Trophoblast cell (in vitro differentiated cells and primary cell): ENCODE measurements at places on chromosomes 7 and 10.

- no peak for DNase-seq
Measured at GRCh38 chr10:114526126-114526503, 121.8 kb upstream of the AFAP1L2 start.

DNA sequence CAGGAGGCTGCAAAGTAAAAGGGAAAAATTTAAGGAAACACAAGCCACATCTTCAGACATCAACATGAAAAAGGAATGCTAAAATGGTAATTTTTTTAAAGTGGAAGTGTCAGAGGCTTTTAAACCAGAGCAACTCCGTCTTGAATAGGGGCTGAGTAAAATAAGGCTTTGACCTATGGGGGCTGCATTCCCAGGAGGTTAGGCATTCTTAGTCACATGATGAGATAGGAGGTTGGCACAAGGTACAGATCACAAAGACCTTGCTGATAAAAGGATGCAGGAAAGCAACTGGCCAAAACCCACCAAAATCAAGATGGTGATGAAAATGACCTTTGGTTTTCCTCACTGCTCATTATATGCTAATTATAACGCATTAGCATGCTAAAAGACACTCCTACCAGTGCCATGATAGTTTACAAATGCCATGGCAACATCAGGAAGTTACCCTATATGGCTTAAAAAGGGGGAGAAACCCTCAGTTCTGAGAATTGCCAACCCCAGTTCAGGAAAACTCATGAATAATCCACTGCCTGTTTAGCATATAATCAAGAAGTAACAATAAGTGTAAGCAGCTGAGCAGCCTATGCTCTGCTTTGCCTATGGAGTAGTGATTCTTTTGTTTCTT, 128.3 kb downstream of the SKAP2 start:
- DNase-seq = no peak

DNA sequence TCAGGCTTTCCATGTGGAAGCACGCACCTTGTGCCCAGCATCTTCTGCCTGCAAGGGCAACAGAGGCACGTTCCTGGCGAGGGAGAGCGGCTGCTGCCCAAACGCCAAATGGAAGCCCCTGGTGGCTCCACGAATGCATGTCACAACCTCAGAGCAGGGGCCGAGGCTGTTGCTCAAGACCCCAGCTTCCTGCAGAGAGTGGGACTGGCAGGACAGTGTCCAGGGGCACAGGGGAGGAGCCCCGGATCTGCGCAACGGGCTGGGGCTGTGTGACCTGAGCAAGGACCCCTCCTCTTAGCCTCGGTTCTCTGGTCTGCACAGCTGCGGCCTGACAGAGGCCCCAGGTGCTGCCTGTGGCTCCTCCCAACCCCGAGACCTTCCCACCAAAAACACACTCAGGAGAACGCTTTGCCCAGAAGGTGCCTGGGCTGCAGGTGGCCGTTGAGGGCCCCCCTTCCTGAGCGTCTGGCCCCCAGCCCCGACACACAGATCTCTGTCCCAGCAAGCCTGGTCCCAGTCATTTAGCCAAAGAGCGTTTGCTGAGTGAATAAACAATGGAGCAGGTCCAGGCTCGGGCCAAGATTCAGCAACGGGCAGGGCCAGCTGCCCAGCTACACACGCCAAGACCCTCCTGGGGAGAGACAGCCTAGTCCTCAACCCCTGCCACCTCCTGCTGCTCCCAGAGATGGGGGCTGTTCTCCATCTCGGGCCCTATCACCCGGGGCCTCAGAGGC, 1.2 kb downstream of the MICALL2 start:
- DNase-seq = no peak

GRCh38 chr7:55070854-55071253, 52.0 kb downstream of the EGFR start:
- DNase-seq = no peak
